Hindlimb muscle (tissue), 1 donor: ENCODE measurements at places on chromosomes 12 and 14.

DNA sequence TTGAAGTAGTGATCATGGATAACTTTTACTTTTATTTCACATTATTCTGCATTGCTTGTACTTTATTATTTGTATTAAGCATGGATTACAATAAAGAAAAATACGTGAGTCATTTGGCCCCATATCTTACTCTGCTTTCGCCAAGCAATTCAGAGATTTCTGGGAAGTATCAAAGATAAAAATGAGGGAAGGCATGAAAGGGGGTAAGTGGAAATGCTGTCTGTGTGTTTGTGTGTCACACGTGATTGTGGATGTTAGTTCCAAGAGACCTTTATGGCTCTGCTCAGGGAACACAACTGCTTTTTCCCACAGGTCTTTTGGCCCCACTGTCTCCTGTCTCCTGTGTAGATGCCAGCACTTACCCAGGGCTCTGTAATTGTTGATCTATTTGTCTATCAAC lies 10.5 kb downstream of the NID2 start:
- DNase-seq: no peak

DNA sequence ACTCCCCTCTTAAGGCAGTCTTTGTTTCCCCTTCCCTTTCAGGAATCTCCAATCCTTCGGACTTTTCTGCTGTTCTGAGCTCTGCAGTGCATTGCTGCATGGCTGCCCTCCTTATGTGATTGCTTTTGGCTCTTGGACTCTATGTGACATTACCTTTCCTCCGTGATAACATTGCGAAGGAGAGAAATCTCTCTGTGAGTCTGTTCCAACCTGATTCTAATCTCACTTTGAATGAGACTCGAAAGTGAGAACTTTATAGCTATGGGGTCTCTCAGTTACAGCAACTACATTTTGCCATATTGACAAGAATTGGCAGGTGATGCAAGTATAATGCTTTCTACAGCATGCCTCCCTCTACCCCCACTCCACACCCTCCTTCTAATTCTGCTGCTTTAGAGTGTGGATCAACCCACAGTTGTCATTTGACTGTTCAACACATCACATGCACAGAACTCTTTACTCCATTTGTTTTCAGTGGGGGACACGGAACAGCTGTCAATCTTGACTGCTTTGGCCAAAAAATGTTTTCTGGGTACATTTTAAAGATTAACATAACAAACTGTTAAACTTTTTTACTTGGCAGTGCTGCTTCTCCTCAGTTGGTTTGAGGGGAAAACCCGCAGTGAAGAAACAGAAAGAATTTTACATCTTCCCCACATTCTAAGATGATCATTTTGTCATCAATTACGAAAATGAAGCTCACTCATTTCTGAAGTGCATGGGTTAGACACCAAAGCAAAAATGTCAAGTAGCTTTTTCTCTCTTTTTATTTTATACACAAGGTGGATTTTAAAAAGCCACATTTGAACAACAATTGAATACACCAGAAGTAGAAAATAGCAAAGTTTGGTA lies 125.5 kb upstream of the RMST start:
- DNase-seq: no peak

GRCh38 chr12:80627782-80628181 lies 79.7 kb upstream of the MYF6 start:
- no peak for DNase-seq

GRCh38 chr14:27078191-27078590 lies 480.4 kb upstream of the NOVA1 start:
- no peak for DNase-seq
